Left kidney (tissue), 8 donors: ENCODE measurements at places on chromosomes 4 and X. TPM values are rescaled to one million over a fixed set of nuclear protein-coding genes. Genes with fewer than 3 reads are reported as not detected.
A peak's percentile ranks its signal among the peaks of the same experiment; 100 is the strongest.

Gene FAM133A
- 0.05 TPM for polyA plus RNA-seq

Gene SLIT2
- 56.6 TPM for polyA plus RNA-seq

Gene TMEM144
- polyA plus RNA-seq = 7.8 TPM

Gene MSMO1
- polyA plus RNA-seq = 62.7 TPM

Gene UGT2A1
- 8.6 TPM for polyA plus RNA-seq

Gene PABPC1L2A
- not detected for polyA plus RNA-seq

- DNase-seq = no peak
Observed at GRCh38 chr4:128424527-128425497, 137.2 kb upstream of the PGRMC2 start.

GRCh38 chr4:186190581-186191199 is 677 bp upstream of the CYP4V2 start:
- DNase-seq = peak; percentile 54

GRCh38 chr4:3314706-3315260 is 22.0 kb downstream of the RGS12 start:
- no peak for DNase-seq

DNA sequence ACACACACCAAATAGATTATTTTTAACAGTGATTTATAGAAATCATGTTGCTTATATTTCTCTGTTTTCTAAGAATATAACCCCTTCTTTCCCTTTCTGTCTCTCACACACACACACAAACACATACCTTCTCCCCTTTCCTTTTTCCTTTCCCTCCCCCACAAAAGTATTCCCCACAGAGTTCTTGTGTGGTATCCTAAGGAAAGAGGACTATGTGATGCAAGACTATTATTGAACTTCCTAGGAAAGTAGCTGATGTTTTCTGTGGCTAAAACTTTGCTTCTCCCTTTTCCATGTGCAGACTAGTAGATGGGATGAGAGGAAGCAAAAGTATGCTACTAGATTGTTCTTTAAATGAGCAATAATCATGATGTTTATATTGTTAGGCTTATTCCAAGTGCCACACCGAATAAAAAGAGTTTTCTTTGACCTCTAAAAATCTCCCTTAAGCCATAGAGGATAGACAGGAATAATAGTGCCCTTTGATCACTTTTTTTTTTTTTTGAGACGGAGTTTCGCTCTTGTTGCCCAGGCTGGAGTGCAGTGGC is 38.7 kb downstream of the CPEB2 start:
- DNase-seq = no peak

DNA sequence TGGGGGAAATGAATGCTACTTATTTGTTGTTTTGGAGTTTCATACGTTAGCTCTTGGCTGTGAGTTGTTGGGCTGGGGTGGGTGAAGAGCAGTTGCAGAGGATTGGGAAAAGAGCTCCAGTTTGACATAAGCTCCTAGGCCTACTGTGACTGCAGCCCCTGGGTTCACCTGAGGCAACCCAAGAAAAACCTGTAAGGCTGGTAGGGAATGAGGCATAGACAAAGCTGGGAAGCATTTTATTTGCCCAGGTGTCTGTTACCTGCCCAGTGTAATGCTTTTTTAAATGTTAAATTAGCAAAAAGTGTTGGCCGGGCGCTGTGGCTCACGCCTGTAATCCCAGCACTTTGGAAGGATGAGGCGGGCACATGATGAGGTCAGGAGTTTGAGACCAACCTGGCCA is 160.0 kb downstream of the FHIP1A start:
- no peak for DNase-seq

DNA sequence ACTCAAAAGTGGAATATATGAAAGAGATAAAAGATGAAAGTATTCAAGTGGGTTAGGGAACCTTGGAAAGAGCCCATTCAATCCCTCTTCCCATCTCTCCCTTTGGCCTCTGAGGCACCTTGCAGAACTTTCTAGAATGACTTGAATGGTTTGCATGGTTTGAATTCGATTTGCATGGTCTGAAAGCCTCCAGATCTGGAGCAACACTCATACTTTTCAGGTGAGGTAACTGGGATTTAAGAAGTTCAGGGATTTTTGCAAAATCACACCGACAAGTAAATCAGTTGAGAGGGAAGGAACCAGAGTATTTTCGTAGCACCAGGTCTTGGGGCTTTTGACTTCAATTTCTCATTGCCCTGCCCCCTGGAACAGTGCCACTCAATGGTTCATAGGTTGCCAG is 476.0 kb upstream of the FTHL17 start:
- DNase-seq = no peak

DNA sequence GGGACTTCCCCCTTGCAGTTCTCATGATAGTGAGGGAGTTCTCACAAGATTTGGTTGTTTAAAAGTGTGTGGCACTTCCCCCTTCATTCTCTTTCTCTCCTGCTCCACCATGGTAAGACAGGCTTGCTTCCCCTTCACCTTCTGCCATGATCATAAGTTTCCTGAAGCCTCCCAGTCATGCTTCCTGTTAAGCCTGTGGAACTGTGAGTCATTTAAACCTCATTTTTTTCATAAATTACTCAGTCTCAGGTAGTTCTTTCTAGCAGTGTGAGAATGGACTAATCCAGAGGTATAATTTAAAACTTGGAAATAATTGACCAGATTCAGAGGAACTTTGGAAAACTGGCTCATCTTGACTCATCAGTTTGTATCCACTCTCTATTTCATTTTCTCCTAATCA is 129.0 kb downstream of the TMEM47 start:
- DNase-seq = no peak

GRCh38 chr4:4206204-4206603 is 20.5 kb downstream of the OTOP1 start:
- no peak for DNase-seq

GRCh38 chrX:23631136-23631535 is 36.2 kb upstream of the PRDX4 start:
- no peak for DNase-seq

GRCh38 chrX:118694638-118695037 is 32.8 kb upstream of the IL13RA1 start:
- no peak for DNase-seq

GRCh38 chr4:183445097-183445428 is 627 bp downstream of the CDKN2AIP start:
- DNase-seq = no peak

GRCh38 chr4:26992657-26993361 is 132.2 kb downstream of the STIM2 start:
- peak; percentile 30 for DNase-seq

DNA sequence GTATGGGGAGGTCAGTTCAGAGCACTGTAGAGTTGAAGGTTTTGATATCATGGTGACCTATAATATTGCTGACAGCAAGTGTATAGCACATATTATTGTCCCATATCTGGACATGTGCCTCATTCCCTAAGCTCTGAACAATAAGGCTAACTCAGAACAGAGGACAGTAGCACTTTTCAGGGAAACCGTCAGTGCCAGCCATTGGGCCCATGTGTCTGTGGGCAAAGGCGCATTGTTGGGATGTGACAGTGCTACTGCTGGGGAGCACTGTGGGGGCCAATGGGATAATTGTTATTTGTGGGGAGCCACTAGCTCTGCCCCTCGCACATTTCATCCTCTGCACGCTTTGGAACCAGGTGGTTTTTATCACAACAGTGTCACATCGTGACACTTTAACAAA is 136.2 kb downstream of the ELOVL6 start:
- no peak for DNase-seq

DNA sequence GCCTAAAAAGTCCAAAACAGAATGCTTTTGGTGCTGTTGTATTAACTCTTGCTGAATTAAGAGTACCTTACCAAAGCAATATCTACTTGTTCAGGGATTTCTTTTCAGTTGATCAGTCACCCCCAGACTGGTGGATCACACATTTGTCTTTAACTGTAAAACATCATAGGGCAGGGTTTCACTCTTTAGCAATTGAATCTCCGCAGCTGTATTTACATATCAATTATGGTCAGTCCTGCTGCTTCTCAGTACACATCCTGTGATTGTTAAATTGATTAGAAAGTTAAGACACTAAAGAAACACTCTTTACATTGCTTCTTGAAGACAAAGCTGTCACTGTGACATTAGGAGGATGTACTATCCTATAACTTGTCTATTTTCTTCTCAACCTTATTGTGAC is 277.1 kb upstream of the ADGRL3 start:
- DNase-seq = no peak

GRCh38 chr4:86484241-86484640 is 109.9 kb upstream of the PTPN13 start:
- DNase-seq = no peak

- no peak for DNase-seq
Observed at GRCh38 chrX:150907474-150907873, 9.0 kb upstream of the CD99L2 start.

GRCh38 chr4:164383358-164384220 is 370.3 kb upstream of the SMIM31 start:
- peak; percentile 46 for DNase-seq

- DNase-seq = peak; percentile 27
Observed at GRCh38 chr4:129167640-129168260, 71.8 kb downstream of the C4orf33 start.

- DNase-seq = no peak
Observed at GRCh38 chr4:130573742-130574141, 1477.8 kb downstream of the C4orf33 start.

DNA sequence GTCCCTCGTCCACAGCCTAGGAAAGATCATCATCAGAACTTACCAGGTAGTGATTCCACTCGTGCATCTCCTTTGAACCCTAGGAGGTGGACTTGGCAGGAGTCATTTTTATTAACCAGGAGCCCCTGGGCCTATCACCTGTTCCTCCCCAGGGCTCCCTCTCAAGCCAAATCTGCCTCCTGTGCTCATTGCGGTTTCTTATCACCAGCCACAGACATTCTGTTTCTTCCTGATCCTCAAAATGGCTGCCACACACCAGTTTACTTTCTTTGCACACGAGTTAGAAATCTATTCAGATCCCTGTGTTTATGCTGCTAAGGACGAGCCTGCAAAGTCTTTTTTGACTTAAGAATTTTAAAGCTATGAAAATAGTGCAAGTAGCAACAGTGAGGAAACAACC is 354.5 kb upstream of the BOD1L1 start:
- DNase-seq = no peak

DNA sequence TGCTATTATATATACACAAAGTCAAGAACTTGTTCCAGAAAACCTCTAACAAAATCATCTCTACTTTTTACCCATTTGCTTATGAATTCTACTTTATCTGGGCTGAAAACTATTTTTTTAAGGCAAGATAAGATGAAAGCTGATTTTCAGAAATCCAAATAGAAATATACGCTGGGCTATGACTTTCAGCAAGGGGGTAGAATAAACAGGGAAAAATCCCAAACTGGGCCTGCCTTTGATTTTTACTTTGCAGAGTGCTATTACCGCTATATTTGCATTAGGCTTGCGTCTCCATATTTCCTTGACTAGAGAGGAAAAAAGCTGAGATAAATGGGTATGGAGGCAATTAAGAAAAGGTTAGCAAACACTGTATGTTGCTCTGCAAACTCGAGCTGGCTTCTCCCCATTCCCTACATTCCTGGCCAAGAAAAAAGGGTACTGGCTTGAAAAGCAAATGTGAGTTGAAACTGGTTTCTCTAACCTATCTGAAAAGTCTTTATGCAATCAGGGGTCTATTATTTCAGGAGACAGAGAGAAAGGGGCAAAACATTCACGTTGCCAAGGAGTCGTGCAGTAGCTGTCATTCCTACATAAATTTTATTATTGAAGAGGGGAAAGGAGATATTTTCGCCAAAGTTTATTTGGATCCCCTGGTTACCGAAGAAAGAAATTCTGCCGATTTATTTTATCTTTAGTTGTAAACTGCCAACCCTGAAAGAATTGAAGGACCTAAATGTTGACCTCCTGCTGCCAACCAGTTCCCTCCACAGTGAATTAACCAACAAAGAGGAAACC is 2.2 kb downstream of the TMEM47 start:
- DNase-seq = no peak

DNA sequence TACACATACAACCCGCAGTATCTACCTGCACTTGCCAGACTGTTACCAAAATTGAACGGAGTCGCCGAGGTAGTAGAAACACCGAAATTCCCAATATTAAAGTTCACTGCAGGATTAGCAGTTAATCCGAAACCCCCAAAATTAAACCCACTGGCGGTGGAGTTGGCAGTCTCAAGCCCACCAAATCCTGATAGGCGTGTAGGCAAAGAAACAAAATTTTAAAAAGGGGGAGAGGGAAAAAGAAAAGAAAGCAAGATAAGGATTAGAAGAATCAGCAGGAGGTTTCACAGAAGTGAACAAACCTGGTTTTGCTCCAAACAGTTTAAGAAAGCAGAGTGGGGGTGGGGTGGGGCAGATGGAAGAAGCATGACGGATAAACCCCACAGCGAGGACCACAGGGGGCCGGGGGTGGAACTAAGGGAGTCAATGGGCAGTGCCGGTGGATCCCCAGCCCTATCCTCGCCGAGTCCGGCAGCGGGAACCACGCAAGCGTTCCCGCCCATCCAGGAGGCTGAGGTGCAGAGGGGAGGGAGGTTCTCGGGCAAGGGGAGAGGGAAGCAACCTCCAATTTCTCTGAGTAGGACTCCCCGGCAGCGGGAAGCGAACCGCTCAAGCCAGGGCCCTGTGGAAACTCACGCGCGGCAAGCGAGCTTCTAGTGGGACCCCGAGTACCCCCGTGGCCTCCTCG is 599 bp downstream of the NUP54 start:
- DNase-seq = peak; percentile 48

DNA sequence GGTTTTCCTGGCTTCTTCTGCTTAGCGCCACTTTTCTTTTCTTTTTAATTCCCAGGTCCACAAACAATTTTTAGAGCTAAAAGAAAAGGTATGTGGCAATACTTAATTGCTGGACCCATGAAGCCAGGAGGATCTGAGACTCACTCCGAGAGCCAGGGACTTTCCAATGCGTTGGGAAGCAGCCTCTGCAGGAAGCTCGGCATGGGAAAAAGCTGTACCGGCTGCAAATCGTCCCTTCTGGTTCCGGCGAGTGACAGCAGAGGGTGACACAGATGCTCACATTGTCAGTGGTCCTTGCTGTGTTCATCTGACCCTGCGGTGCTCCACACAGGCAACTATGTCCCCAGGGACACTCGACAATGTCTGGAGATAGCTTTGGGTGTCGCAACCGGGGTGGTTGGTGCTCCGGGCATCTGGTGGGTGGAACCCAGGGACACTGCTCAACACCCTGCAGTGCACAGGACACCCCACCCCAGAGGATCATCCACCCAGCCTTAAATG is 164.0 kb downstream of the PRKX start:
- no peak for DNase-seq

DNA sequence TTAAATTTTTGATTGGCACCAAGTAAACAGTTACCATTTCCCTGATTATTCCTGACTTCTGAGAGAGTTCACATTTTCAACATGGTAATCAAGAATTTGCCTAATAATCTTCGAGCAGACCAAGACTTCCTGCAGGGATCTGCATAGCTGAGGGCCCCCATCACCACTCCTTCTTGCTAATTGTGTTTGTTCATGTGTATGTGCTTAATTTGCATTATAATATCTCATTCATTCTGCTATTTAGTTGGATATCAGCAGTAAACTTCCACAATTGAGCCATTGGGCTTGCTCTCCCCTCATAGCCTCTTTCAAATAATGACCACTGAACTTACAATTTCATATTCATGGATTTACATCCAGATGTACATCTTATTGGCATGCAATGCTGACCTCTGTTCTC is 292.5 kb downstream of the SPATA18 start:
- DNase-seq = no peak

- DNase-seq = no peak
Observed at GRCh38 chrX:132775263-132775823, 183.1 kb downstream of the HS6ST2 start.

GRCh38 chrX:1502241-1502640 is 34.7 kb downstream of the P2RY8 start:
- no peak for DNase-seq

GRCh38 chrX:77342004-77342403 is 105.2 kb upstream of the FGF16 start:
- no peak for DNase-seq
